ENCODE measurements at places on chromosomes 1 and 21.

DNA sequence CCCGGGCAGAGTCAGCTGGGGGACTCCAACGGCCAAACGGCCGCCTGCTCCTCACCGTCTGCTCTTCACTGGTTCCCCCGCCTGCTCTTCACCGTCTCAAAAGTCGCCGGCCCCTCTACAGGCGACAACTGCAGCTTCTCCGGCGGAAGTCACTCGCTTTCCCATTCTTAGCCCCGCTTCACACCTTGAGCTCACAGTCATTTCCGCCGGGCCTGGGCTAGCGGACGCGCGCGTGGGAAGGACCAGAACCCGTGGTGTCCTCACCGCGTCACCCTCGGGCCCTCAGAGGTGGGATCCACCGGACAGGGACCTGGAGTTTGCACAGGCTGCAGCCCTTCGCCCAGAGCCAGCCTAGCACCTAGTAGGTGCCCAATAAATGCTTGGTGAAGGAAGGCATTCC, 27.9 kb upstream of the HJV start:
- no peak for DNase-seq

DNA sequence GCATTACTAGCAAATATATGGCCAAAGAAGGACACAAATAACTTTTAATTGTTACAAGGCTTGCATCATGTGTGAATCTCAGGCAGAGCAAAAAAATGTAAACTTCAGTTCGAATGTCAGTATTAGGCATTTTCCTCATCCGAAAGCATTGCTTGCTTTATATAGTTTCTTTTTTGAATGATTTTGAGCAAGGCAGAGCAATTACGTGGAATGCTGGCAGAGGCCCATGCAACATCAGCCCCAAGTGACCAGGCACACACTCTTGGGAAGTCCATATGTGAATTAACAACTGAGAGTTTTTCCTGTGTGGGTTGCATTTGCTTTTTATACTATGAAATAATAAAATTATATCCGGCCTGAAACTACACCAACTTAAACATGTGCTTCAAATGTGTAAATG, 274.8 kb downstream of the PTPRC start:
- no peak for DNase-seq

DNA sequence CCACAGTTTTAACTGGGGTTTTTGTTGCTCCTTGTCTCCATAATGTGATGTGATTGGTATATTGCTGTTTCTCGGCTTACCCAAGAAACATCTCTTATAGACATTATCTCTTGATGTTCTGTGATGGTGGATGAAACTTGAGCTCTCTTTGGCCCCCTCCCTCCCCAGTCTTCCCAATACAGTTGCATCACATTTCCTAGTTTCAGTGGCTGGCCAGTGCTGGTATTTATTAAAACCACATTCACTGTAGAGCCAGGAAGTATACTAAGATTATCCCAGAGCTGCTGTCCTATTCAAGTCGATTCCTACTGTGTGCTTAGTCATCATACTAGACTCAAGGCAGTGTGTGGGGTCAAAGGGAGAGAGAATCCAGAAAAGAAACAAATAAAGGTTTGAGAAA, 244.4 kb downstream of the KAZN start:
- no peak for DNase-seq

GRCh38 chr1:33130297-33130696, 49.3 kb downstream of the AZIN2 start:
- no peak for DNase-seq

Measured in esophagus squamous epithelium (tissue), 5 donors.